ENCODE measurements at places on chromosomes 1 and 21.

GRCh38 chr1:6123083-6123482 is 57.0 kb downstream of the CHD5 start:
- DNase-seq, result no peak

GRCh38 chr1:188891958-188892357 is 1585.7 kb downstream of the BRINP3 start:
- no peak for DNase-seq

DNA sequence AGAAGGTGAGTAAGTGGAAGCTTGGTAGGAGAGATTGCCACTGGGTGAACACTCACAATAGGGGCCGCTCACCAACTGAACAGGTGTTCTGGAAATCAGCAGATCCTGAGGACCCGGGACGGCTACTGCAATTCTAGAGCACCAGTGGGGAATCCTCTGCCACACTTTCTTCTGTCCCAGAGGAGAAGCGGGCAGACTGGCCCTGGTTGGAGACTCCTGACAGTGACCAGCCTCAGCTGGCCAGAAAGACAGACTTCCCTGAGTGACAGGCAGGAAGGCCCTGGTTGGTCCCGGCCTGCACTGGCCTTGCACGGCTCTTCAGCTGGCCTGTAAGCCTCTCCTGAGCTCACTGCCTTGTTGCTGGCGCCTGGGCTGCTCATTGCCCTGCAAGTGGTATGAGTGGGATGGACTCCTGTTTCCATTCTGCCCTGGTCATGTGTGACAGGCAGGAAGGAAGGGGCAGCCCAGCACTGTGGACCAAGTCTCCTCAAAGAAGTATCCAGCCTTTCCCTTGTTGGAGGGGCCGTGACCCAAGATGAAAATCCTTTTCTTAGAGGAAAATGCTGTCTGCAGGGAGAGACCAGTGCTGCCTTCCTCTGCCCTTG is 34.5 kb downstream of the MAN1C1 start:
- DNase-seq, result no peak

DNA sequence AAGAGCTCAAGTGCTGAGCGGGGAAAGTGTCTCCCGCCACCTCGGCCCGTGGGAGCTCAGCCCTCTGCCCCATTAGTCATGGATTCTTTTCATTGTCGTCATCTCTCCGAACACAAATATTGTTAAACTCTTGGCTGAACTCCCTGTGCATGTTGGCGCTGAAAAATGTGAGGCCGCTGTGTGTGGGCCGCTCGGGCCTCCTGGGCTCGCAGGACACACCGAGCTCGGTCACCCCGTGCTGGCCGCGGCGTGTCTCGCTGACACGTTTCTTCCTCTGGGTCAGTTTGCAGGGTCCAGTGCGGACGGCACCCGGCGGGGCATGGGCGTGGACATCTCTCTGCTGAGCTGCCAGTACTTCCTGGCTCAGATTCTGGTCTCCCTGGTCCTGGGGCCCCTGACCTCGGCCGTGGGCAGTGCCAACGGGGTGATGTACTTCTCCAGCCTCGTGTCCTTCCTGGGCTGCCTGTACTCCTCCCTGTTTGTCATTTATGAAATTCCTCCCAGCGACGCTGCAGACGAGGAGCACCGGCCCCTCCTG is 25.6 kb downstream of the SLC45A1 start:
- peak; percentile 78 for DNase-seq

DNA sequence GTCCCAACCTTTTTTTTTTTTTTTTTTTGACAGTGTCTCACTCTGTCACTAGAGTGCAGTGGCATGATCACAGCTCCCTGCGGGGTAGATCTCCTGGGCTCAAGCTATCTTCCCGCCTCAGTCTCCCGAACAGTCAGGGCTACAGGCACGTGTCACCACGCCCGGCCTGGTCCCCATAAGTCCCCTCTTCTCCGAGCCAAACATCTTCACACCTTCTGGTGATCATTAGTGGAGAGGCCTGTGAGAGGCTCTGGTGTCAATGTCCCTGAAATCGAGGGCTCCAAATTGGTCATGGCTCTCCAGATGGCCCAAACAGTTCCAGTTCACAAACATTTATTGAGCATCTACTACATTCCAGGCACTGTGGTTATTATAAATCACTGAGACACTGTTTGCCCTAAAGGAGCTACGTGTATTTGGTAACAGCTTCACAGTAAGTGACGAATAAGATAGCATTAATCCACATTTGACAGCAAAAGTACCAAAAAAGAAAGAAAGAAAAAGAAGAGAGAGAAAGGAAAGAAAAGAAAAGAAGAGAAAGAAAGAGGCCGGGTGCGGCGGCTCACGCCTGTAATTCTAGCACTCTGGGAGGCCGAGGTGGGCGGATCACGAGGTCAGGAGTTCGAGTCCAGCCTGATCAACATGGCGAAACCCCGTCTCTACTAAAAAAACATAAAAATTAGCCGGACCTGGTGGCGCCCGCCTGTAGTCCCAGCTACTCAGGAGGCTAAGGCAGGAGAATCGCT is 867 bp upstream of the TIMM17A start:
- no peak for DNase-seq

DNA sequence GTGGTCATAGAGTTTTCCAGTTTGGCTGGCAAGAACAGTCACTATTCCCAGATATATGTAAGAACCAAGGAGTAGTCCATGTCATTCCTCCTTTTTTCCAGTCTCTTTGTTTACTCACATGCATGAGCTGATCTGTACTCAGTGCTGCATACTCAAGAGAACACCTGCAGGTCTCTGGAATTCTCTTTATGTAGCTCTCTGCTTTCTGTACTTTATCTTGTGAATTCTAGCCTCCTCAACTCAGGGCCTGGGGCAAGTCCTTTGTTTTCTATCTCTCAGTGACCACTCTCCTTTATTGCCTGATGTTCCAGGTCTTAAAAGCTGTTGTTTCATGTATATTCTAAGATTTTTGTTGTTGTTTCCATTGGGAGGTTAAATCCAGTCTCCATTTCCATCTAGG is 478.9 kb downstream of the DPYD start:
- DNase-seq, result no peak

DNA sequence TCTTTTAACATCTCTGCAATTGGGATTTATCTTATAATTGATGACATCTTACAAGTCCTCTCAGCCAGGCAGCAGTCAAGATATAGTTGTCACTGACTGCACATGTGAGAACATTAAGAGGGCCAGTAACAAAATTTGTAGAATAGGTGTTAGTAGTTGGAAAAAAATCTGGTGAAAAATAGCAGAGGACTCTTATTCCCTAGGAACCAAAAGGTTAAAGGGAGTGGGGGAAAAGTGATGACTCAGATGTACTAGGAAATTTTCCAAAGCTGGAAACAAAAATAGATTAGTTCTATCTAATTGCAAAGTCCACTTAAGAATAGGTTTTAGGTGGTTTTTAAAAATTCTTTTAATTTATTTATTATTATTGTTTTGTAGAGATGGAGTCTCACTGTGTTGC is 3.6 kb downstream of the NUP210L start:
- DNase-seq, result no peak

GRCh38 chr1:198128533-198128932 is 28.3 kb upstream of the NEK7 start:
- DNase-seq, result no peak

GRCh38 chr1:88327391-88328267 is 356.4 kb upstream of the PKN2 start:
- peak; percentile 63 for DNase-seq

- no peak for DNase-seq
These were observed 6.9 kb downstream of the MX2 start for GRCh38 chr21:41368735-41369104.

- DNase-seq, result no peak
These were observed 11.2 kb upstream of the IFNAR1 start for GRCh38 chr21:33313611-33314010.

DNA sequence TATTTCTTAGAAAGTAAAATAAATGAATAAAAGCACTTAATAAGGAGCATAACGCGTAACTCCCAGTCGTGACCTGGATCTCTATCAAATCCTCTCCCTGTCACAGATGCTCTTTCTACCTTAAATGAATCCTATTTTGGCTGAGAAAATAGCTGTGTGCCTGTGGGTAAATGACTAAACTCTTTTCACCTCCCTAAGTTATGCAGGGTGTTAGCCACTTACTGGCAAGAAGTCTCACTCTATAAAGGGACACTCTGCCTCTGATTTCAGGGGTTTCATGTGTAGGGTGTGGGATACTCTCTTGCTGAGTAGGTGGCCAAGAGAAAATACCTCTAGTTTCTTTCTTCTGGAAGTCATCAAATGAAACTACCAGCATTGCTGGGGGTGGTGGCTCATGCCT is 24.3 kb upstream of the PPP1R15B start:
- DNase-seq, result no peak

- no peak for DNase-seq
These were observed 364 bp downstream of the GOLPH3L start for GRCh38 chr1:150696590-150696989.

GRCh38 chr1:17775796-17776195 is 20.7 kb downstream of the ACTL8 start:
- no peak for DNase-seq

- no peak for DNase-seq
These were observed 205.9 kb downstream of the DSCAM start for GRCh38 chr21:40641042-40641441.

- DNase-seq, result peak; percentile 3
These were observed 55.4 kb upstream of the SCYL3 start for GRCh38 chr1:169949139-169949538.

GRCh38 chr1:170685166-170685565 is 21.2 kb downstream of the PRRX1 start:
- DNase-seq, result no peak

- no peak for DNase-seq
These were observed 141.8 kb downstream of the NEK7 start for GRCh38 chr1:198298640-198299039.

DNA sequence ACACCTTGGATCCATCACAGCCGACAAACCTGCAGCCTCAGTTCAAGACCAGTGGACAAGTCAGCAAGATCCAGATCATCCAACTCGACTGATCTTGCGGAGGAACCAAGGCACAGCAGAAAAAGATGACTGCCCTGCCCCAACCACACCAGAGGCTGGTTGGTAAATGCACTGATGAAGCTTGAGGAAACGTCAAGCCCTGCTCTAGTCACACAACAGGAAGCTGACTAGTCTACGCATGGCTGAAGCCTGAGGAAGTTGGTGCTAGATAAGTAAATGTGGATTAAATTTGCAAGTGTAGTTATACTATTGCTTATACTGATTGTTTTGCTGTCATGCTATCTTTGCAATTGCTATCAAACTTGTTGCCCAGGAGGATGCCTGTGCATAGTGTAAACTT is 89.0 kb downstream of the LIPI start:
- DNase-seq, result no peak

- DNase-seq, result no peak
These were observed 91.2 kb downstream of the ACTL8 start for GRCh38 chr1:17846341-17846740.

GRCh38 chr1:162703708-162704107 is 71.4 kb downstream of the DDR2 start:
- DNase-seq, result peak; percentile 37

GRCh38 chr1:50405814-50406213 is 17.4 kb downstream of the DMRTA2 start:
- no peak for DNase-seq

GRCh38 chr1:107894605-107895004 is 70.4 kb downstream of the VAV3 start:
- no peak for DNase-seq

DNA sequence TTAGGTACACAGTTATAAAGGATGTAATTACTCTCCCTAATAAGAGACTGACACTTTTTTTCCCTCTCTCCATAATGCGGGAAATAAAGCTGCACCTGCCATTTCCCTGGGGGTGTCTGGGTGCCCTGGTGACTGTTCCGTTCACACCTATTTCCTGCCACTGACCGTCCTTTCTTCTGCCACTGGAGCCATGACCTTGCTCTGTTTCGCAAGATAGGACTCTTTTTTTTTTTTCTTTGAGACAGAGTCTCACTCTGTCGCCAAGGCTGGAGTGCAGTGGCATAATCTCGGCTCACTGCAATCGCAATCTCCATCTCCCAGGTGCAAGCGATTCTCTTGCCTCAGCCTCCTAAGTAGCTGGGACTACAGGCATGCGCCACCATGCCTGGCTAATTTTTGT is 66.1 kb upstream of the SERBP1 start:
- DNase-seq, result no peak

DNA sequence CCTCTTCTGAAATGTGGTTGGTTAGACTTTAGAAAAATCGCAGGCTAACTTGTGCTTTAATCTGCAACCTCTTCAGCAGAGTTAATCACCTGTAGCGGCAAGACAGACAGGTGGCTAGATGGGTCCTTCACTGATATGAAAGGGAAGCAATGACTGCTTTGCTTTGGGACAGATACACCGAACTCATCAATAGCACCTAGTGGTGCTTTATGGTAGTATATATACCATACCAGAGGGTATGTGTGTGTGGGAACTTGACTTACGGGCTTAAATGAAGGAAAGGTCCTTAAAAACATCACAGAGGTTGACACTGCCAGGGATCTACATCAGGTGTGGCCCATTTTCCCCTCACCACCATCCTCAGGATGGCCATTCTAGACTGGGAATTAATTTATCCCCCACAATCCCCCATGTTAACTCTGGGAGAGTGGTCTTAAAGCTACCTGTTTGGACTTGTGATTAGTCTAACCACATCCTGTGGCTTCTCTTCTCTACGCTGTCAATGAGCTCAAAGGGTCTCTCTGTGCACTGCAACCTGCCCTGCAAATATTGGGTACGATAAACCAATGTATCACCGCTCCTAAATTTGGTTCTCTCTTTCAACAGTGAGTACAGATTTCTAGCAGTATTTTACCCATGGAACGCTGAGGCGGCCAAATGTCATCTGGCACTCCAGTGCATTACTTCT is 162.7 kb downstream of the SIPA1L2 start:
- DNase-seq, result no peak

DNA sequence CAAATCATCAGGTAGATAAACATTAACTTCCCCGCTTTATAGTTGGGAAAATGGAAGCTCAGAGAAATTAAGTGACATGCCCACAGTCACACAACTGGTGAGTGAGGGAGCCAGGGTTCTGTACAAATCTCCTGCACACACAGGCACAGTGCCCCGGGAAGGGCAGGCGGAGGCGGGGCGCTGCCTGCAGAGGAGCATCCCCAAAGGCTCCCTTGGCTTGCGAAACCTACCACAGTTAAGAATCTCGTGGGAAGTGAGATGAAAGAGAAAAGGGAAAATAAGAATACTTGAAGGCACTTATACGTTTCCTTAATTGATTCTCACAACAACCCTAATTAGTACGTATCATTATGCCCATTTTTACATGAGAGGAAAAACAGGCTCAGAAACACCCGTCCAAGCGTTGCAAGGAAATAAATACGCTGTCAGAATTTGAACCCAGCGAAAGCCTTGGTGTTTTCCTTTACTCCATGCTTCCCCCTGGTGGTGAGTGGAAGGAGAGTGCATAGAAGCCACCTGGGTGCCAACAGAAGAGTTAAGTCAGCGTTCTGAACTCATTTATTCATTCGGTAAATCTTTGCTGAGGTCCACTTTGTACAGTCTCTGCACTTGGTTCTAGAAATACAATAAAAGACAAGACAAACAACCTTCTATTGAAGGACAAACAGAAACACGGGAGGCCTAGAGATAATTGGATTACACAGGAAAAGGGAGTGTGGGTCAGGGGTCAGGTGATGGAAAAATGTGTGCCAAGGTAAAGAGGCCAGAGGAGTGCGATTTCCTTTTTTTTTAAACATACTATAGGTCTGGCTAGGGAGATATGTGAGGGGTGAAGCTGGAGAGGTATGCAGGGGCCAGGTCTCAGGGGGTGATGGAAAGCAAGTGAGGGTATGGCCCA is 28.4 kb downstream of the ACP6 start:
- peak; percentile 20 for DNase-seq

Data from fibroblast of the conjunctiva (primary cell).